ENCODE measurements at places on chromosomes 16 and 17.

- no peak for DNase-seq
Measured at GRCh38 chr17:18377437-18378204, at the start of gene EVPLL. TSS of gene EVPLL (plus strand) at chr17:18377778. CDS start at chr17:18380938, 3,160 bp downstream.

DNA sequence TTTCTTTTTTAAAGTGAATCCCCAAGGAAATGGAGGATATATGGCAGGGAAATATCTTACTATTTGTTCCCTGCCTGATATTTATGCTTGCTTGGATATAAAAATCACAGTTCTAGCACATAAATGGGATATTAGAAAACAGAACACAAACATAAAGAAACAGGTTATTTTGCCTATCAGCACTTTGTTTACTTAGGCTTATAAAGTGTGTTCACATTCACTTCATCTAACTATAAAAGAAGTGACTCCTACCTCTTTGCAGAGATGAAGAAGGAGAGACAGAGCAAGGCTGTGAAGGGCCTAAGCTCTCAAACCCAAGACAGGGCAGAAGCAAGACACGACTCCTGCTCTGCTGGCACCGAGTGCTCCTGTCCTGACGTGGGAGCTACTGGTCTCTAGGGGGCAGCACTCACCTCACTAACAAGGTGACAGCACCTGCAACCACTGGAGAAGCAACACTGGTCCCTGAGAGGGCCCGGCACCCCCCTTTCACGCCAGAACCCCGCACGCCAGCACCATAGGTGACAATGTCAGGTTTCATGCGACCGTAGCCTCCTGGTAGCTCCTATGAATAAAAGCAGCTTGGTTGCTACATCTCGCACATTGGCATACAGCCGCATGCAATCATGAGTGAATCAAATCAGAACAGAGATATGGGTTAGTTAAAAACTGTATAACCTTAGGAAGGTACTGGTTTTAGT is 32.0 kb downstream of the MBTPS1 start:
- DNase-seq, result peak; percentile 66

GRCh38 chr17:77096570-77097214 is 44.1 kb upstream of the SEC14L1 start:
- peak; percentile 62 for DNase-seq

- DNase-seq, result no peak
Measured at GRCh38 chr17:66671156-66671555, 163.8 kb upstream of the CACNG5 start.

DNA sequence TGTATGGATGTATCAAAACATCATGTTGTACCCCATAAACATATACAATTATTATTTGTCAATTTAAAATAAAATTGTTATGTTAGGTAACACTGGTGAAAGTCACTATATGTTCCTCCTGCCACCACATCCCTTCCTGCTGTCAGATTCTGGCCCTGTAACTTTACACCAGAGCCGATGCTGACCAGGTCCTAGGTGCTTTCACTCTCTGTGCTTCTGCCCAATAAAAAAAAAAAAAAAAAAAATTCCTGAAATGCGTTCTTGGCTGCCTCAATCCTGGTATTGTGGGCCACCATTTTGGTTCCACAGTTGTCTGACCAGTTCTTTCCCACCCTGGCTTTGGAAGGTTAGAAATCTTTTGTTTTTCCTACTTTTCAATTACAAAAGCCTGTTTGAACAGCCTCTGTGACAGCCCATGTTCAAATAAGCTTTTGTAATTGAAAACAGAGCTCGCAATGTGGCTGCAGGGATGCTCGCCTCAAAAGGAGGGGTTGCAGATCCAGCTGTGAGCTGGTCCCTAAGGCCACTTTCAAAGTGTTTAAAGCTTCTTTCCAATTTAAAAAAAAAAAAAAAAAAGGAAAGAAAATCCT is 831.0 kb upstream of the EEF2KMT start:
- peak; percentile 55 for DNase-seq

DNA sequence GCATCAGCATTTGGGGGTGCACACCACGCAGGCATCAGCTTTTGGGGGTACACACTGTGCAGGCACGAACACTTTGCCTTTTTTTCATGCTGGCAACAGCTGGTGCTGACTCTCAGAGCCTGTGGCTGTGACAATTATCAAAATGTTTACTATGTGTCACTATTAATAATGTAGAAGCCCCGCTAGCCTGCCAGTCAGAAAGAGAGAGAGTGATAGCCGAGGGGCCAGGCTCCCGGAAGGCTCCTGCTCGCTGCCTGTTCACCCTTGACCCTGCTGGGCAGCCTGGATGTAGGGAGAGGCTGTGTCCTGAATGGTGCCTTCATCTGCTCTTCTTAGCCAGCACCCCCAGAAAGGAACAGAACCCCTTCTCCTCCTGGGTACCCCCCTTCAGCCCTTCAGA is 61.9 kb downstream of the SDK2 start:
- DNase-seq, result peak; percentile 34

- no peak for DNase-seq
Measured at GRCh38 chr16:49811644-49812334, 44.1 kb downstream of the ZNF423 start.

DNA sequence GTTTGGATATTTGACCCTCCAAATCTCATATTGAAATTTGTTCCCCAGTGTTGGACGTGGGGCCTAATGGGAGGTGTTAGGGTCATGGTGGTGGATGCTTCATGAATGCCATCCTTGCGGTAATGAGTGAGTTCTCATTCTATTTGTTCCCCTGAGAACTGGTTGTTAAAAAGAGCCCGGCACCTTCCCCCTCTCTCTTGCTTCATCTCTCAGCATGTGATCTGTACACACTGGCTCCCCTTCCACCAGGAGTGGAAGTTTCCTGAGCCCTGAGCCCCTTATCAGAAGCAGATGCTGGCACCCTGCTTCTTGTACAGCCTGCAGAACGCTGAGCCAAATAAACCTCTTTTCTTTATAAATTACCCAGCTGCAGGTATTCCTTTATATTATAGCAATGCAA is 25.6 kb downstream of the PIK3R6 start:
- peak; percentile 44 for DNase-seq

DNA sequence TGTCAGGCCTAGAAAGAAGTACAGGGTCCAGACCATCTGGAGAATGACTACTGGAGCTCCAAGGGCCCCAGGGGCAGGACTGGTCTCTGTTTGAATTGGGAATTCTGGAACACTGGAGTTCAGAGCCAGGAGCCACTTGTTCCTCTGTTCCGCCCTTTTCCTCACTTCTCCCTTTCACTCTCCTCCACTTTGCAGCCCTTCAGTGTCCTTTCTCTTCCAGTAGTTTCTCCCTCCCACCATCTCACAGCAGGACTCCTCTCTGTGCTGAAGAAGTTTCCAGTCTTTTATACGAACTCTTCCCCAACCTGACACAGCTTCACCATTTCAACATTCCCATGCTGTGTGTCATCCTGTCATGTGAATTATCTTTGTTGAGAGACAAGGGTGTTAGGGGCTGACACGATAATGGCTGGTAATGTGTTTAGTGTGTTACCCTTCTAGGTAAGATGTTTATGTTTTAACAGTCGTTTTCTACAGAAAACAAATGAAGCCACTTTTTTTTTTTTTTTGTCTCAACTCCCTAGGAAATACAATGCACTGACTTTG is 180.3 kb upstream of the MYOCD start:
- DNase-seq, result no peak

GRCh38 chr17:34996422-34997285 is 16.3 kb downstream of the LIG3 start:
- DNase-seq, result peak; percentile 19

DNA sequence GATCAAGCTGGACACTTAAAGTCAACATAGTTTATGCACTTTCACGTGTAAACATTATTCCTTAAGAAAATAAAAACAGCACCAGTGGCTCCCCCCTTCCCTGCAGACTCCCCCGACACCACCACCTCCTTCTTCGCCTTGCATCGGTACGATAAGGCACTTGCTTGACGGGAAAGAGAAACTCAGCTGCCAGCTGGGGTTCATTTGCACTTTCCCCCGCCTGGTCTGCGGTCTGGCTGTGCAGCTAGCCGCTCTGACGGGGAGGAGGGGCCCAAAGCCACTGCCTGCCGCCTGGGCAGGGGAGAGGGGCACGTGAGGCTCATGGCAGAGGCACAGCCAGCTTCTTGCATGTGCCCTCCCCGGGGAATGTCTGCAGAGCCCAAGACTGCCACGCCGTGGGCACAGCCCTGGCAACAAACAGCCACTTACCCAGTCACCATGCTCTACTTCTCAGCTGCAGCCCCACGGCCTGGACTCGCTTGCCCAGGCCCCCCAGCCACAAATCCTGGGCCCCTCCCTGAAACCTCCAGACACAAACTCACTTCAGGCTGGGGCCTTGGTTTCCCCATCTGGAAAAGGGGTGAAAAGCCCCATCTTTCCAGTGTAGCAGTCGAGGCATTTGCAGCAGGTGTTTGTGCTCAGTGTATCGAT is 16.5 kb upstream of the PRM1 start:
- DNase-seq, result peak; percentile 95

DNA sequence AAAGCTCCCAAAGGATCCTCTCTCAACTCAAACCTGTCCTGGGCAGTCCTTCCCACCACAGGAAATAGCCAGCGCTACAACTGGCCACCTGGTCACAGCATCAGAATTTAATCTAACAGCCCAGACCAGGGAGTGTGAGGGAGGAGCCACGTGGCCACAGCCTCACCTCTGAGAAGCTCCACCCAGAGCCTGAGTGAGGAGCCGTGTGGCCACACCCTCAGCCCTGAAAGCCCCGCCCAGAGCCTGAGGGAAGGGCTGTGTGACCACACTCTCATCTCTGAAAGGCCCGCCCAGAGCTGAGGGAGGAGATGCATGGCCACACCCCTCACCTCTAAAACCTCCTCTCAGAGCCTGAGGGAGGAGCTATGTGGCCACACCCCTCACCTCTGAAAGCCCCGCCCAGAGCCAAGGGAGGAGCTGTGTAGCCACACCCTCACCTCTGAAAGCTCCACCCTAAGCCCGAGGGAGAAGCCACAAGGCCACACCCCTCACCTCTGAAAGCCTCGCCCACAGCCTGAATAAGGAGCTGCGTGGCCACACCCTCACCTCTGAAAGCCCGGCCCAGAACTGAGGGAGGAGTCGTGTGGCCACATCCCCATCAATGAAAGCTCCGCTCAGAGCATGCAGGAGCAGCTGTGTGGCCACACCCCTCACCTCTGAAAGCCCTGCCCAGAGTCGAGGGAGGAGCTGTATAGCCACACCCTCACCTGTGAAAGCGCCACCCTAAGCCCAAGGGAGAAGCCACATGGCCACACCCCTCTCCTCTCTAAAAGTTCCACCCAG is 28.6 kb downstream of the SLC38A8 start:
- peak; percentile 97 for DNase-seq

DNA sequence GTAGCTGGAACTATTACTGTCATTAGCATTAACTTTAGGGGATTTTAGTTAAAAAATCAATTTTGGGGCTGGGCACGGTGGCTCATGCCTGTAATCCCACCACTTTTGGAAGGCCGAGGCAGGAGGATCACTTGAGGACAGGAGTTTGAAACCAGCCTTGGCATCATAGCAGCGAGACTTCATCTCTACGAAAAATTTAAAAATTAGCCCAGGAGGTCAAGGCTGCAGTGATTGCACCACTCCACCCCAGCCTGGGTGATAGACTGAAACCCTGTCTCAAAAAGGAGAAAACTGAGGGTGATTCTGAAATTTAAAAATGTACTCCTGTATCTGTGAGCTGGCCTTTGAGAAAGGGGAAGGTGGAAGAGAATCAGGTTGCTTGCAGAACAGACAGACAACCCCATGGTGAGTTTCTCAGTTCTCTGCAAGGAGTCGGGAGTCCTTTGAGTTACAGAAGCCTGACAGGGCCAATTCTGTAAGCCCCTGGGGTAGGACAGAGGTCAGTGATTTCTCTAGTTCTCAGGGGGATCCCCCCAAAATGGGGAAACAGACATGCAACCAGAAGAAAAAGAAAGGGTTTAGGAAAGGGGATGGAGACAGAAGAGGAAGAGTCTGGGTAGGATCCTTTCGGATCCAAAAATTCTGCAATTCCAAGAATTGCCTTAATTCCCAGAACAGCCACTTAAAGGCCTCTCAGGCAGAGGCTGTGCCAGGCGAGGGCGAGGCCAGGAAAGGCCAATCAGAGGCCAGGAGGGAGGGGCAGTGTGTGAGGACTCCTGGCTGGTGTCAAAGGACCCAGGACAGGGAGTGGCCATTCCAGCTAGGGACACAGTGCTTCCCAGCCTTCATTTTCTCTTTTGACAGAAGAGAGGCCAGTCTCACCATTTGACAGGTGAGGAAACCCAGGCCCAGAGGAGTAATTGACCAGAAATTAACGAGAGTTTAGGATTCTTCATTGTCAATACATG is 6.7 kb downstream of the NUPR1 start:
- no peak for DNase-seq

Data from NCI-H69 (cell line).